ENCODE measurements at places on chromosomes 1 and 21.

GRCh38 chr1:204130178-204130577 lies 21.7 kb downstream of the ETNK2 start:
- no peak for DNase-seq

GRCh38 chr21:45430521-45431501 lies 25.8 kb downstream of the COL18A1 start:
- no peak for DNase-seq

- DNase-seq: no peak
Observed at GRCh38 chr21:31252611-31253010, 91.5 kb downstream of the TIAM1 start.

DNA sequence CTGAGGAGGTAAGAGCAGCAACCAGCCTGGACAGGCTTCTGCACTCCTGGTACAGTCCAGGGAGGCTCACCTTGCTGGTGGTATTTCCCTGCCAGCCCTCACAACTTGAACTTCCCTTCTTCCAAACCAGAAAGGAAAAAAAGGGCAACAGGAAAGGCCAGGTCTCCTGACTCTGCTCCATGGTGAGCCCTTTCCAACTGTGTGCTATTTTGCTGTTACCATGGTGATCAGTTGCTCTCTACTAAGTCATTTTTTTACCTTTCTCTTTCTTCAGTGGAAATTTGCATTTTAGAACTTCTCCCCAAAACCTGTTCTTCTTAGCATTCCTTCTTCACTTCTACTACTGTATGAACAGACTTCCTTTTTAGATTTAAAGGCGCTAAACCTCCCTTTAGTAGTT lies 164.3 kb downstream of the GRIK1 start:
- no peak for DNase-seq

- no peak for DNase-seq
Observed at GRCh38 chr1:182385885-182386853, 5.4 kb downstream of the GLUL start.

GRCh38 chr1:115463347-115463746 lies 125.3 kb upstream of the NGF start:
- DNase-seq: peak; percentile 61

Measured in DMS153 (cell line).